ENCODE measurements at places on chromosomes 11 and 22.
A peak's percentile ranks its signal among the peaks of the same experiment; 100 is the strongest.

- DNase-seq, result no peak
Observed at GRCh38 chr22:33652615-33653014, 267.7 kb downstream of the LARGE1 start.

GRCh38 chr11:93080146-93080759 lies 110.8 kb downstream of the MTNR1B start:
- no peak for DNase-seq

DNA sequence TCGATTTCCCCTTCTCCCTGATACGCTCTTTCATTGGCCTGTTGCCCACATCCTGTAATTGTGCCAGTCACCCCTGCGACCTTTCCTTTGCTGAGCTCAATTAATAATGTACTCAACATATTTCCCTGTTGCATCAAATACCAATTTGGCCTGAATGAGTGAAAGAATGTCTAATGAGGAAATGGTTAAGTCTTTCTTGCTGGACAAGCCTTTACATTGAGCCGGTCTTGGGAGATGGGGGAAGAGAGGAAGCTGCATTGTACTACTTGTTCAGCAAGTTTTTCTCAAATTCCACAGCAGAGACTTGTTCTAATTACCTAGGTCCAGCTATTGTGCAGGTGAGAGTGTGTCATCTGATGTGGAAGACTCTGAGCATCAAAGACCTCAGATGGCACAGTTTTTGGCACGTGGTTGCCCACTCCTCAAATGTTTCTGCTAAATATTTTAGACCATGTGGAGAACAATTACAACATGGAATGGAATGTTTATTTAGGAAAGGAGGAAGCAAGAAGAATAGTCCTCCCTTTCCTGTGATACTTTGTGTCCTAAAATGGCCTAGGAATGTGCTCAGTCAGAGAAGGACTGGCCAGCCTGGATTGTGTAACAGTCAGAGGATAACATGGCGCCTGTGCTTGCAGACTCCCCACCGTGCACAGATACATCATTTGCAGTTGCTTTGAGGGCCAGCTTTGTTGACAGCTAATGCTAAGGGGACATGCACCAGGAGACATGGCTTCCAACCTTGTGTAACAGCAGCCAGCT lies 129.5 kb upstream of the E2F8 start:
- no peak for DNase-seq

GRCh38 chr11:130390071-130390758 lies 38.2 kb downstream of the ADAMTS8 start:
- no peak for DNase-seq

DNA sequence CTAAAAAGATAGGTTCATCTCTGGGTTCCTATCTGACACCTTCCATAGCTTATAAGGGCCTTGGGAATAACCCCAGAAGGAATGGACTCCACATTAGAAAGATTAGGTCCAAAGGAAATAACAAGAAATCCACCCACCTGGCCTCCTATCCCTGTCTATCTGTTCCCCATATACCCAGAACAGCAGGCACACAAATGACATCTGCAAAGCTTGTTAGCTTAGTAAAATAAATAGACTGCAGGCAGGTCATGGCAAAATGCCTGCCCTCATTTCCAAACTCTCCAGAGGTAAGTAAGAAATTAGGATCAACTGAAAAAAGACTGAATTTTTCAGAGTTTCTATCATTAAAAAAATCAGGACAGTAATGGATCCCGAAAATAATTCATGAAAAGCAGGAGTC lies 489.5 kb downstream of the DLG2 start:
- no peak for DNase-seq

GRCh38 chr11:127052404-127052803 lies 51.8 kb upstream of the KIRREL3 start:
- DNase-seq, result no peak

- DNase-seq, result no peak
Observed at GRCh38 chr11:34899633-34900016, 16.6 kb downstream of the APIP start.

DNA sequence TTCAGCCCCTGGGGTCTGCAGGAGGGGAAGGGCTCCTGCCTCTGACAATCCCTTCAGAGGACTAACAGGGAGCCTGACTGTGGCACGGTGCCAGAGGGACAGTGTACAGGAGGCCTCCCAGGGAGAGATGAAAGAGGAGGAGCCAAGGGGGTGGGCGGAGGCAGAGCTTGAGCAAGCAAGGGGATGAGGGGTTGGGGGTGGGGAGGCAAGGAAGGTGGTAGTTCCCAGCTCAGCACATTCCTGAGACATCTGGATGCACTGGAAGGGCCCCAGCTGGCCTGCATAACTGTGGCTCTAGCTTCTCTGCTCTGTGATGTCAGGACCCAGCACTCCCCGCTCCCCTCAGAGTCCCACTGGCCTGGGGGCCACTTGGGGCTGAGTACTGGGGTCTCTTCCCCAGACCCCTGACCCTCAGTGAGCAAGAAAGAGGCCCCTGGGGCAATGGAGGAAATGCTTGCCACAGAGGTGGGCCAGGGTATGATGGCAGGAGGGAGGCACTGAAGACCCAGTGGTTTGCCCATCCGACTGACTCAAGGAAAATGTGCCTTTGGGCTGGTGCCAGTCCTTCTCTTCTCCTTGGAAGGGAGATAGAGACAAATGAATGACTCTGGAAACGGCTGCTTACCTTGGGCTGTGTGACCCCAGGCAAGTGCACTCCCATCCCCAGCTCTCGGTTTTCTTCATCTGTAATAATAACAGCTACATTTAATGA lies 13.3 kb downstream of the CREB3L1 start:
- no peak for DNase-seq

DNA sequence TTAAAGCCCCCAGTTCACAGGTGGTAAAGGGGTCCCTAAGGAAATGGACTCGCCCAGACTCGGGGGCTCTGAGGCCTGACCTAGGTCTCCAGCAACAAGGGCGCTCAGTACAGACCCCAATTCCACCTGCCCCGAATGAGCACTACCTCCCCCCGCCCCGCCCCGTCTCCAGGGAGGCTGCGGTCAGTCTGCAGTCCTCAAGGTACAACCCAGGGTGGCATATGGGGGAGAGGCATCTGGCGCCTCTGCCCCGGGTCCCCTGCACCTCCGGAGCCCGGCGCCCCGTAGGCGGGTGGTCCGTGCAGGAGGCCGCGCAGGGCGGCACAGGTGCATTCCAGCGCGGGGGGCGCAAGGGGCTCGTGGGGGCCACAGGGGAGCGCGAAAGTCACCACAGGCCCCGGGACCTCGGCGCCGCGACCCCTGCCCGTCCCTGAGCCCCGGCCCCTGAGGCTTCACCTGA lies 361 bp downstream of the CTSD start:
- DNase-seq, result no peak

GRCh38 chr11:118572981-118573550 lies 857 bp downstream of the ARCN1 start:
- peak; percentile 3 for DNase-seq

GRCh38 chr22:39220450-39220849 lies 24.3 kb downstream of the PDGFB start:
- DNase-seq, result no peak

GRCh38 chr22:40218152-40218551 lies 40.4 kb downstream of the TNRC6B start:
- DNase-seq, result no peak

DNA sequence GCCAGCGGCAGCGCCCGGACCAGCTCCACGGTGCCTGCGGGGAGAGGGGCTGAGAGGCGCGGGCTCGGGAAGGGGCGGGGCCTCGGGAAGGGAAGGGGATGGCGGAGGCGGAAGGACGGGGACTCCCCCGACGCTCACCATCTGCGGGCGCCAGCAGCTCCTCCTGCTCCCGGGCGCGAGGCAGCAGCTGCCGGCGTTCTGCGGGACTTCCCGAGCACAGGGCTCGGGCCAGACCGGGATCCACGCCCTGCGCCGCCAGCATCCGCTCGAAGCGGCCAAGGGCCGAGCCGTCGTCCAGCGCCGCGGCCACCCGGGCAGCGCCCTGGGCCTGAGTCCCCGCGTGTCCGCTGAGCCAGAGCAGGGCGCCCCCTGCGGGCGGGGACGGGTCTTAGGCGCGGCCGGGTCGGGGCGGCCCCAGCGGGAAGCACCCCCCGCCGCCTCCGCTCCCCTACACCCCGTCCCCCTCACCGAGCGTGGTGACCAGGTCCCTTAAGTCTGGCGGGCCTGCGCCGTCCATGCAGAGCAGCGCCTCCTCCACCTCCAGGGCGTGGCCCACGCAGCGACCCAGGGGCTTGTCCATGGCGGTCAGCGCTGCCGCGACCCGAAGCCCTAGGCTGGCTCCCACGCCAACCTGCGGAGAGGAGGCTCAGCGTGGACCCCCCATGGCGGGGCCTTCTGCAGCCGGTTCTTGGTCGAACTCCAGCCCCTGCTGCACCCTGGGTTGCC lies 873 bp upstream of the SCO2 start:
- DNase-seq, result peak; percentile 84

DNA sequence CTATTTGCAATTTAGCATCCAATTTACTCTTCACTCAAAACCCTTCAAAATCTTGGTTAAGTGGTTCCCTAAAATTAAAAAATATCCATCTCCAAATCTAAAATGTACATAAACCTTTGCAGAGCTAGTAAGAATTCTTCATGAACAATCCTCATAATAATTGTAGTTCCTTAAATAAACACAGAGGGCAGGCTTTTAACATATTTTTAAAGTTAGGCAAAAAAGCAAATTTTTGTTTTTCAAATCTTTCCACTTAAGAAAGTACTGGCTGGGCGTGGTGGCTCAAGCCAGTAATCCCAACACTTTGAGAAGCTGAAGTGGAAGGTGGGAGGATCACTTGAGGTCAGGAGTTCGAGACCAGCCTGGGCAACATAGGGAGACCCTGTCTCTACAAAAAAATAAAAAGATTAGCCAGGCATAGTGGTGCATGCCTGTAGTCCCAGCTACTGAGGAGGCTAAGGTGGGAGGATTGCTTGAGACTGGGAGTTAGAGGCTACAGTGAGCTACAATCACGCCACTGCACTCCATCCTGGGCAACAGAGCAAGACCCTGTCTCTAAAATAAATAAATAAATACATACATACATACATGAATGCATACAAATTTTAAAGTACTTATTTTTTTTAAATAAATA lies 25.1 kb upstream of the PLAAT3 start:
- DNase-seq, result no peak

GRCh38 chr11:75931124-75931523 lies 116.1 kb downstream of the UVRAG start:
- no peak for DNase-seq

DNA sequence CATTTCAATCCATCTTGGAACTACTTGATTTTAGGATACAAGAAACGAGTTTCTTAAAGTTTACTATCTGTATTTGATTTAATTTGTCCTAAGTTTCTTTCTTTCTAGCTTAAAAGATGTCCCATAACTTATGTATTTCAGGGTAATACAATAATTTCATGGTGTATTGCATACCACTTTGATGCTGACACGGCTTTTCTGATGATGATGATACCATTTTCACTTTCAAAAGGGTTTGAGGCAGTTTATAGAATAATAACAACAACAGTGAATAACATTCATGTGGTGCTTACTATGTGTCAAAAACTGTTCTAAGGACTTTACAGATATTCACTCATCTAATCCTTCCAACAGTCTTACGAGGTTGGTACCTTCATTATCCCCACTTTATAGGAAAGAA lies 33.2 kb upstream of the POU2AF1 start:
- no peak for DNase-seq

GRCh38 chr11:133175103-133175502 lies 357.2 kb downstream of the OPCML start:
- no peak for DNase-seq

GRCh38 chr11:9639099-9639498 lies 24.8 kb upstream of the SWAP70 start:
- DNase-seq, result no peak

GRCh38 chr11:64971421-64972233 lies at the start of gene MAJIN:
Gene MAJIN (minus strand): TSS chr11:64972108. CDS start chr11:64959405, 12,703 bp downstream.
- DNase-seq, result peak; percentile 81

- DNase-seq, result no peak
Observed at GRCh38 chr11:76244316-76244851, 38.1 kb upstream of the WNT11 start.

DNA sequence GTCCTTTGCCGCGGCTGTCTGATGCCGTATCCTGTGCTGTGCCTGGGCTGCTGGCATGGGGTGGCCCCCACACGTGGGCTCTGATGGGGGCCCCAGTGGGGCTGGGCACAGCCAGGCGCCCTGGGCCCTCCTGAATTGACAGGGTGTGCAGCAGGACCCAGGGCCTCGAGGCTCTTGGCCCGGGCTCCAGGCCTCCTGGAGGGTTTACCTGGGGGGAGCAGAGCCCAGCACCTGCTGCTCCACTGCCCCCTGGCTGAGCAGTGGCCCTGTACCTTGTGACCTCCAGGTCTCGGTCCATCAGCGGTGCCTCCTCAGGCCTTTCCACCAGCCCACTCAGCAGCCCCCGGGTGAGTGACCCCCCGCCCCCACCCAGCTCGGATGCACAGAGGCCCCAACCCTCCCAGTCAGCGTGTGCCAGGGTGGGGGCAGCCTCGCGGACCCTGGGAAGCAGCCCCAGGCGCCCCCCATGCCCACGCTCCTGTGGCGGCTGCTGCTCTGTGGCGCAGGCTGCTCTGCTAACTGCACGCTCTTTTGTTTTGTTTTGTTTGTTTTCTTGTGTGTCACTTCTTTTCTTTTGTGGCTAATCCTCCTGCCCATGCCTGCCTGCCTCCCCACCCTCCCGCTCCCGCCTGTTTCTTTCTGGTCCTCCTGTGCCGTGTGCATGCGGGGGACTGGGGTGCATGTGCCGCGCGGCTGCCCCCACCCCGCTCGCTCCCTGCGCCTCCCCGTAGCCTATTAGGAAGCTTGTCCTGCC lies 36.9 kb downstream of the MOB2 start:
- no peak for DNase-seq

GRCh38 chr22:22925805-22926369 lies 38.3 kb downstream of the IGLL5 start:
- no peak for DNase-seq

DNA sequence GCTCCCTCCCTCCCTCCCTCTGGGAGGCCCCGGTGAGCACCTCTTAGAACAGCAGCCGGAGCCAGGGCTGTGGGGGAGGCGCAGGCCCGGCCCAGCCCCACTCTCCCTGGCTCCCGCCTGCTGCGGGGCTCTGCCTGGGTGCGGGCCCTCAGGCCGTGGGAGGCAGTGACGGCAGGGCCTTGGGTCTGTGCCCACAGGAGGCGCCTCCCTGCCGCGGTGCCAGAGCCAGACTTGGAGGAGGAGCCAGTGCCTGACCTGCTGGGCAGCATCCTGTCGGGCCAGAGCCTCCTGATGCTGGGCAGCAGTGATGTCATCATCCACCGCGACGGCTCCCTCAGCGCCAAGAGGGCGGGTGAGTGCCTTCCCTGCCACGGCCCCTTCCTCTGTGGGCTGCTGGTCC lies 9.5 kb downstream of the IRF7 start:
- DNase-seq, result no peak
